ENCODE measurements at places on chromosomes 3 and 15. TPM values are rescaled to one million over a fixed set of nuclear protein-coding genes. Genes with fewer than 3 reads are reported as not detected.
A peak's percentile ranks its signal among the peaks of the same experiment; 100 is the strongest.

The THAP10 gene
- total RNA-seq = 0.52 TPM

The MUSTN1 gene
- total RNA-seq = 0.85 TPM

The MYL3 gene
- total RNA-seq = 0.19 TPM

The MFSD1 gene
- total RNA-seq = 58.7 TPM

DNA sequence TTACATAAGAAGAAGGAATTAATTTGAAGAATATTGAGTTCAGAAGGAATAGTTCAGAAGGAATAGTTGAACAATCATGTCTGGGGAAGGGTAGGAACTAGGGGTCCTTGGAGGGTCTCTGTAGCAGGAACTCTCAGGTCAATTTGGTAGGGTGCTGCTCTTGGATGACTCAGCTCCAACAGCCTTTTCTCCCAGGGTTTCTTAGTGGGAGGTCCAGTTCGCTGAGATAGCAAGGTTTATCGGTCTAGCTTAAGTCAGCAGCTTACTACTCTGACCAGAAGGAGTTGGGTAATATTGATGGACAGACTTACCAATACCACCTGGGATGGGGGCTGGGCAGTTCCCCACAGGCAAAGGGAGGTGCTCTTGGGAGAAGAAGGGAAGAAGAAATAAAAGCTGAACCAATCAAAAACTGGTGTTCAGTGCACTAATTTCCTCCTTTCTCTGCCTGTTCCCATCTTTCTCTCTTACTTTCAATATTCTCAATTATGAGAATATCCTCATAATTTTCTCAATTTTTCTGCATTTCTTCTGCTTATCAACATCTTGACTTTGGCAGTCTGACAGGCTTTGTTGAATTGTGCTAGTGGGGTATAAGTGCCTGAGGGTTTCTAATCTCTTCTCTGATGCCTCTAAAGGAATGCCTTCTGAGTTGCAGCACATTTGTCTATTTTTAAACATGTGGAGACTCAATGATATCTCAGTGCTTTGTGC is 14.4 kb upstream of the MITF start:
- H3K27me3 ChIP-seq = no peaks in the 10 kb centered on the region
- H3K4me3 ChIP-seq = no peak overlapping the region
- H3K27ac ChIP-seq = no peak overlapping the region
- H3K4me1 ChIP-seq = no peaks in the 10 kb centered on the region

- no peaks in the 10 kb centered on the region for H3K36me3 ChIP-seq
- H3K27me3 ChIP-seq = no peaks in the 10 kb centered on the region
- H3K4me3 ChIP-seq = no peak overlapping the region
- peak; percentile 20 for DNase-seq
Observed at GRCh38 chr15:76169018-76169417, 109.2 kb downstream of the TMEM266 start.

DNA sequence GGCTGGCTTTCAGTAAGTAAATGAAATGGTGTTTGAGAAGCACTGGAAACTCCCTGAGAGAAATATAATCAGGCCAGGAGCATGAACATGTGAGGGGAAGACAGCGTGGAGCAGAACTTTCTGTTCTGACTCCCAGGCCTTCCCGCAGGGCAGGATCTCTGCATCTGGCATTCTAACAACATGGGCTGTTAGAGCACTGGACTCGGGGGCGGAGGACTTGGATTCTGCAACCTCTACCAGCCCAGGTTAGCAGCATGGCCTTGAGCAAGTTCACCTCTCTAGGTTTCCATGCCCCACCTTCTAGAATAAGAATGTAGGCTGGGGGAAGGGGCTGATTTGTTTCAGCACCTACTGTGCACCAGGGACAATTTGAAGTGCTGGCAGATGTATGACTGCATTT is 12.5 kb upstream of the BFSP2 start:
- H3K27ac ChIP-seq = no peak overlapping the region
- H3K27me3 ChIP-seq = peaks cover 2% of the 10 kb centered on the region
- no peaks in the 10 kb centered on the region for H3K36me3 ChIP-seq
- no peaks in the 10 kb centered on the region for H3K4me1 ChIP-seq

DNA sequence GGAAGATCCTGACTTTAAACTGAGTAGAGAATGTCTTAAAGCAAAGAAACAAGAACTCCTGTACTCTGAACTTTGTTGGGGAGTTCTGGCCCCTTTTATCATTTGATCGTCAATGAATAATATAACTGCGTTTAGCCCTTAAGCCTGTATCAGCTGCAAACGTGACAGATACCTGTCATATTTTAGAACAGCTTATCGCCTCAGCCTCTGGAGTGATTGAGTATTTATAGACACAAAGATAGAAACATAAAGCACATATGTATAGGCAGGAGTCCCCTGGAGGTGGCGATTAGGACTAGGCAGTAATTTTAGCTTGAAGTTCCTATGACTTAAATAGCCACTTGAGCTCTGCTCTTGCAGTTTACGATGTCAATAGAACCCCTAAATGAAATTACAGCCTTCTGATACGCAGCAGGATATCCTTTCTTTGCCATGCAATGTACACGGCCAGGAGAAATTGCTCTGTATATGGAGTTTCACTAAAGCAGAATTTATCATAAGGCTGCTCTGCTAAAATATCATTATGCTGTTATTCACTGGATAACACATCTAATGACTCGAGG is 321.8 kb downstream of the TIGIT start:
- H3K27me3 ChIP-seq = no peaks in the 10 kb centered on the region
- H3K4me1 ChIP-seq = no peaks in the 10 kb centered on the region
- no peak overlapping the region for H3K4me3 ChIP-seq
- H3K27ac ChIP-seq = no peak overlapping the region

DNA sequence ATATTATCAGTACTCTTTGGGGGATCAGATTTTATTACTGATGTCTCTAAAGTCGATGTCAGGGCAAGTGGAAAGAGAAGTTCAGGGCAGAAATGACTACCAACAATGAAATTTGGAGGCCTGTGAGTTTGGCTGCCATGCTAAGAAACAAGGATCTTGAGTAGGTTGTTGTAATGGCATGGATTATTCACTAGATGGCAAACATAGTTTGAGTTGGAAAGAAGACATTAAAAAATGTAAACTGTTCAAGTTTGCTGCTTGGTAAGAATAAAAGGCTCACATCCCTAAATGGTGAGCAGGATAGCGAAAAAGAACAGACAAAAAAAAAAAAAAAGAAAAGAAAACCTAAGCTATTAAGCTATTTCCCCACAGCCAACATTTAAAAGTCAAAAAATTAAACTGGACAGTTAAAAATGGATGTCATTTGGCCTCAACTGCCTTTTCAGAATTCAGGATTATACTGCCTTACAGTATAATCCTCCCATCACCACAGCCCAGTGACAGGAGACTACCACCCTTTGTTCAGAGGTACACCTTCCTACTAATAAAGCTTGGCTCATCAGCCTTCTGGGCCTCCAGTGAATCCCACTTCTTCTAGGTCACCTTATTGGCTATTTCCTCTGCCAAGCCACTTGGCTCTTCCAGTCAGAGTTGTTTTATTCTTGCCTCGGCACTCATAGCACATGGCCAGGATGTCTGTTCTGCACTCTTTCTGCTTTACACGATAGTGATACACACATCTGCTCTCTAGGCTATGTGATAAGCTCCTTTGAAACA is 163.7 kb downstream of the PLD1 start:
- H3K27ac ChIP-seq = no peak overlapping the region
- H3K36me3 ChIP-seq = no peaks in the 10 kb centered on the region

DNA sequence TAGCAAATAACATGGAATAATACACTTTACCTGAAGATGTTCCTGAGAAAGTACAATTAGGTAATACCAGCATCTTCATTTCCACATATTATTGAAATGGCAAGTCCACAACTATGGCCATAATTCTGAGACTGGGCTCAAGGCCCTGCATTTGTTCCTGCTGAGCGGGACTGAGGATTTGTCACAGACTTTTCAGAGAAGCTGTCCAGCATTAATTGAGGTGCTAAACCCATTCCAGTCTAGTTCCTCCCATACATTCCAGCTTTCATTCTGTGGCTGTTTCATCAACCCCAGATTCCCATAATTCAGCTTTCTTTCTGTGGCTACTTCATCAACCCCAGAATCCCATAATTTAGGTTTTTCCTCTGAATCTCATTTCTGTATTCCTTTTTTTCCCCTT is 293.4 kb upstream of the GBE1 start:
- no peak overlapping the region for H3K4me3 ChIP-seq
- no peak overlapping the region for H3K27ac ChIP-seq
- no peaks in the 10 kb centered on the region for H3K36me3 ChIP-seq

- no peak for DNase-seq
- no peak overlapping the region for H3K27ac ChIP-seq
- H3K4me1 ChIP-seq = no peaks in the 10 kb centered on the region
- H3K4me3 ChIP-seq = no peak overlapping the region
- H3K36me3 ChIP-seq = peaks cover 4% of the 10 kb centered on the region
Observed at GRCh38 chr3:129855170-129855831, 38.2 kb downstream of the TMCC1 start.

- H3K27me3 ChIP-seq = no peaks in the 10 kb centered on the region
- H3K36me3 ChIP-seq = no peaks in the 10 kb centered on the region
- H3K27ac ChIP-seq = peak overlapping the region; percentile 19
- DNase-seq = peak; percentile 1
- H3K4me1 ChIP-seq = peaks cover 16% of the 10 kb centered on the region
- H3K4me3 ChIP-seq = peak overlapping the region; percentile 80
Observed at GRCh38 chr15:89243046-89243690, 611 bp upstream of the FANCI start.

DNA sequence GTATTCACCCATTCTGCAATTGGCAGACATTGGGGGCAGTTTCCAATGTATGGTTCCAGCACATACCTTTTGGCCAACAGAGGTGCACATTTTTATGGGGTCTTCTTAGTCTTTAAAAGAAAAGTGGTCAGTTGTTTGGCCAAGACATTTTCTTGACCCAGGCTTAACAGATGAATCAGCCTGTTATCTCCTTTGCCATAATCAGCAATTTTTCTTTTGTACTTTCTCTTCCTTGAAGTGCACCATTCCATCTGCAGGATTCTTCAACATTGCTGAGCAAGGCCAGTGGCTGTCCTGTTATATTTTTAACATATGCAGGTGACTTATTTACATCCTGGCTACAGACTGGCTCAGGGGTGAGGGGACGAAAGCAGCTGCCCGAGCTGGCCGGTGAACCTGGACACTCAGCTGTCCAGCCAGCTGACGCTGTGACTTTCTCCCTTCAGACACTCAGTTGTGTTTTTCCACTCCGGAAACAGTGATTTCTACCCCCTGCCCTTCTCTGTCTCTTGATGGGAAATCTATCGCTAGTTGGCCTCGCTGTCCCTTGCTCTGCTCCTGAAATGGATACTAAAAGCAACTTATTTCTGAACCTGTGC is 96.5 kb upstream of the TNFAIP8L3 start:
- no peak overlapping the region for H3K4me3 ChIP-seq
- H3K27me3 ChIP-seq = peaks cover 12% of the 10 kb centered on the region
- no peak for DNase-seq
- no peak overlapping the region for H3K27ac ChIP-seq
- no peaks in the 10 kb centered on the region for H3K36me3 ChIP-seq

GRCh38 chr3:72738752-72739530 is 109.3 kb downstream of the SHQ1 start:
- peak overlapping the region; percentile 80 for H3K27ac ChIP-seq
- H3K4me1 ChIP-seq = peaks cover 4% of the 10 kb centered on the region
- DNase-seq = peak; percentile 30

GRCh38 chr3:63762934-63763550 is 56.1 kb upstream of the C3orf49 start:
- H3K36me3 ChIP-seq = no peaks in the 10 kb centered on the region
- H3K4me3 ChIP-seq = no peak overlapping the region
- H3K4me1 ChIP-seq = no peaks in the 10 kb centered on the region
- DNase-seq = no peak

DNA sequence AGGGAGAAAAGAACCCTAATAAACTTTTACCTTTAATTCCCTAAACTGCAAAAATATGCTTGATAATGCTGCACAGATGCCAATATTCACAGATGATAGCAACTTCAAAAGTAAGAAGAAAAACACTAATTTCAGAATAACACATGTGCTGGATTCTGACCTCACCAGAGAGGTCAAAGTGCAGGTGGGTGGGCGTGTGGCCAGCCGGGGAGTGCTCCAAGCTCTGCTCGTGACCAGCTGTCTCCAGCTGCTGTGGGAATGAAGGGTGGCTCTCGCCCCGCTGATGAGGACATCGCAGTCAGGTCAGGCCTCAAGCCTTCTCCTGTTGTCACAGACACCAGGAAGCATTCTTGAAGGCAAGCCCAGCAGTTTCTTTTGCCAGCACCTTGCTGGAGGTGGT is 57.1 kb downstream of the ADAMTS17 start:
- no peak overlapping the region for H3K4me3 ChIP-seq
- peaks cover 2% of the 10 kb centered on the region for H3K4me1 ChIP-seq
- H3K27me3 ChIP-seq = no peaks in the 10 kb centered on the region
- DNase-seq = no peak
- H3K36me3 ChIP-seq = no peaks in the 10 kb centered on the region

GRCh38 chr15:55334997-55335396 is 16.0 kb downstream of the PIGB start:
- no peak overlapping the region for H3K27ac ChIP-seq
- DNase-seq = no peak
- H3K27me3 ChIP-seq = no peaks in the 10 kb centered on the region
- peaks cover 7% of the 10 kb centered on the region for H3K36me3 ChIP-seq
- no peak overlapping the region for H3K4me3 ChIP-seq
- no peaks in the 10 kb centered on the region for H3K4me1 ChIP-seq

DNA sequence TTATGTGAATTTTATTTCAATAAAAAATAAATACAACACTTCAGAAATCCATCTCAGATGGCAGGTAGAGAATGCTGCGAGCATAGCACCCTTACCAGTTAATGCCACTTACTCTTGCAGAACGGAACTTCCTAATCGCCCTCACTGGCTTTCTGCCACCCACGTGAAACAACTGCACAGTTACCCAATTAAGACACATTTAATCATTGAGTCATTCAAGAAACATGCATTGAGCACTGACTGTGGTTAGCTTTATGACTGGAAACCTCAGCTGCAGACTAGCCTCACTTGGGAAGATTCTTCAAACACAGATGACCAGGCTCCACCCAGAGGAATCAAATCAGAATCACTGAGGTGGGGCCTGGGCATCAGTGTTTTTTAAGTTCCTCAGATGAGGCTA is 5.6 kb upstream of the MFGE8 start:
- H3K27me3 ChIP-seq = no peaks in the 10 kb centered on the region
- H3K36me3 ChIP-seq = no peaks in the 10 kb centered on the region
- H3K27ac ChIP-seq = no peak overlapping the region
- no peaks in the 10 kb centered on the region for H3K4me1 ChIP-seq
- DNase-seq = no peak

GRCh38 chr3:144033240-144033589 is 61.6 kb downstream of the DIPK2A start:
- no peak overlapping the region for H3K27ac ChIP-seq
- no peaks in the 10 kb centered on the region for H3K4me1 ChIP-seq
- H3K27me3 ChIP-seq = no peaks in the 10 kb centered on the region
- H3K4me3 ChIP-seq = no peak overlapping the region

Data from thymus (tissue), 14 donors.